ENCODE measurements at places on chromosomes 16 and 17.

DNA sequence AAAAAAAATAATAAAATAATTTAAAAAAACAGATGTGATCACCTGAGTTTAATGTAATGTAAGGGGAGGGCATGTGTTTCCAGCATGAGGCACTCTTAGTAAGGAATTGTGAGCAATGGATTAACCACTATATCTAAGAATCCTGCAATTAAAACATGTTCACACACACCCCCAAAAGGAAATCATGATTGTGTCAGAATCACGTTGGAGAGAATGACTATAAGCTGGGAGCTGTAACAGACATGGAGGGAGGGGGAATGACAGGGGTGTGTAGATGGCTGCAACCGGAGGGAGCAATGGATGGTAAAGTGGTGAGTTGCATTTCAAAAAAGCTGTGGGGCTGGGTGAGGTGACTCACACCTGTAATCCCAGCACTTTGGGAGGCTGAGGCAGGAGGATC, 13.6 kb upstream of the CCL22 start:
- DNase-seq = no peak

DNA sequence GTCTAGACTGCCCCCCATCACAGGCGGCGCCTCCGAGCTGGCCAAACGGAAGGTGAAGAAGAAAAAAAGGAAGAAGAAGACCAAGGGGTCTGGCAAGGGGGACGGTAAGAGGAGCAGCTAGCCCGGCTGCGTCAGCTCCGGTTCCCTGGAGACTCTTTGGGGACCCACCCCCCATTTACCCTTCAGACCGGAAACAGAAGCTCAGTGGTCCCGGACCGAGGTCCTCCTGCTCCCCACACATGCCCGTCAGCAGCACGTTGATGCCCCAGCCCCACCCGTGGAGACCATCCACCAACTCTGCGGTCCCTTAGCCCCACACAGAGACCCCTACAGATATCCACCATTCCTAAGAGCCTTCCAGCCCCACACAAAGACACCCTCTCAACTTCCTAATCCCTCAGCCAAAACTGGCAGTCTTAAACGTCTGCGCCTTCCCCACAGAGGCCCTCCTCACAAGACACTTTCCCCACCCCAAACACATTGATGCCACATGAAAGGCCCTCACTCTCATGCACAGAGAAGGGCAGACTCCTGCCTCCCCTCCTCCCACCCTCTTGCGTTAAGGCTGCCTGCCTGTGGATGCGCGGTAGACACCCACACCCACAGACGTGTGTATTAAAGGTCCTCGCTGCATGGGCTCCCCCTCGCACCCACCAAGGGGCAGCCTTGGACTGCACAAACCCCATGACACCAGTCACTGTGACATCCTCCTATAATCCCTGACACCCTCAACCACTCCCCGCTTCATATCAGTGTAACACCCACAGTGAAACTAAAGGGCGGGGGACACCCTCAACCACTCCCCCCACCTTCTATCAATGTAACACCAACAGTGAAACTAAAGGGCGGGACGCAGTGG, 58.2 kb upstream of the RPH3AL start:
- no peak for DNase-seq

GRCh38 chr16:80045861-80046260, 445.3 kb upstream of the MAF start:
- DNase-seq = no peak

DNA sequence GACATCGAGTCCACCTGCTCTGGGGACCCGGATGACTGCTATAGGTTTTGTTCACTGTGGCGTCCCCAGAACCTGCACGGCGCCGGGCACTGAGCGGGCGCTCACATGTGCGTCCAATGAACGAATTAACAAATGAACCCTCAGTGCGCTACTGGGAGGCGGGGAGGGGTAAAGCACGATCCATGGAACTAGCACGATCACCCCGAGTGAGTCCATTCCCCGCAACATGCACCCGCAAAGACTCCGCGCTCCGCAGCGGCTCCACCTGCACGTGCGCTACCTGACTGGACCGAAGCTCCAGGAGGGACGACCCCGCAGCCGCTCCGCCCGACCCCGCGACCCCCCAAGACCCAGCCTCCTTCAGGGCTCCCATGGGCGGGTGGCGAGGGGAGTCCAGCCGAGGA, 491 bp downstream of the TRAP1 start:
- DNase-seq = no peak

DNA sequence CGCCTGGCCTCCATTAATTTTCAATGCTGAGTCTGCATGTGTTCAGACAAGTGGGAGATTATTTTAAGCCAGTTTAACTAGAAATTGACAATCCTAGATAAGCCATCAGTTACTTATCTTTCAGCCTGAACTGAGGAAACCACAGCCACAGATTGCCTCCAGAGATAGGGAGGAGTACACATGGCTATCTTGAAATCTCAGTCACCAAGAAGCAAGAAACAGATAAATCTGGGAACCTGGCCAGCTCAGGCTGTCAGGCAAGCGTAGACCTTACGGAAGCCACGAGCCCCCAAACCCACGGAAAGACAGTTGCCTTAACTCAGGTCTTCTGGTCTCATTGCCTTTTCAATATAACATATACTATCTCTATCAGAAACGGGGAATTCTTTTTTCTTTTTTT, 2.0 kb upstream of the GLG1 start:
- peak; percentile 24 for DNase-seq

All from amniotic epithelial cell (primary cell).